Stimulated activated CD4-positive, alpha-beta T cell treated with anti-CD3 and anti-CD28 coated beads, Interleukin-15, amount 100 ng/mL, for 24 hours (primary cell): ENCODE measurements at places on chromosomes 4 and X.

- DNase-seq: no peak
These were observed 9.9 kb downstream of the PRDM8 start for GRCh38 chr4:80207172-80207583.

GRCh38 chr4:112523008-112523721 is 7.2 kb upstream of the NEUROG2 start:
- peak; percentile 57 for DNase-seq

- DNase-seq: no peak
These were observed 57.7 kb upstream of the C4orf54 start for GRCh38 chr4:99715286-99715685.

- DNase-seq: no peak
These were observed 1310.9 kb downstream of the PCDH7 start for GRCh38 chr4:32031026-32031425.

GRCh38 chr4:87555773-87556619 is 26.8 kb upstream of the SPARCL1 start:
- no peak for DNase-seq

DNA sequence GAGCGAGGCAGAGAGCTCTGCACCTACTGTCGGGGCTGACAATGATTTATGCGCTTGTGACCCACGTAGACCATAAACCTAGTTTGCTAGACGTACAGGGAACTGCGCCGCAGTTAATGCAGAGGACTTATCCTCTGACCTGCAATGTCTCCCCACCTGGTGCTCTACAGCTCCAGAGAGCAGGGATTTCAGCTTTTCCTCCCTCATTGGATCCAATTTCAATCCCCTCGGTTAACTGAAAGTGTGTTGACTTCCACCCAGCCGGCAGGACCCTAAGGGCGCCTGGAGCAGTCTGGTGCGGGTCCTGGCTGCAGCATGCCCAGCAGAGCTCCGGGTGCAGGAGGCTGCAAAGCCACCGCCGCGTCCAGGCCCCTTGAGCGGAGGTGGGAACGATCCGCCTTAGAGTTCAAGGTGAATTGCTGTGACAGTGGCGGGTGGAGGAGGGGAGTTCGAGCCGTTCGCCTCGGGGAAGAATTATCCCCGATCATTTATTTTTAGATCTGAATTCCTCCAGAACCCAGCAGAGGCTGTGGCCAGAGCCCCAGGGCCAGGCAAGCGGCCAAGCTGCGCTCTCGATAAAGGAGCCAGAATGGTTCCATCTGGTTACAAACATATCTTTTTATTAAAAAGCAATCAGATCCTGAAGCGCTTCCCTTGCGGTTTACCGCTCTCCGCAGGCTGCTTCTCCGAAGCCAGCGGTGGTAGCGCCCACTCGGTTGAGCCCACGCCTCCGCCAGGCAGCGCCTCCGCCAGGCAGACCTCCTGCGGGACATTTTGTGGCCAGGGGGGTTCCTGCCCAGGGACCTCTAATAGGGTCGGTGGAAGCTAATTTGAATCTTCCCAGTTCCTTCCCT is 66.0 kb downstream of the FBXO8 start:
- peak; percentile 26 for DNase-seq

GRCh38 chrX:142499992-142500391 is 294.9 kb upstream of the MAGEC2 start:
- DNase-seq: no peak

- DNase-seq: no peak
These were observed 10.1 kb upstream of the ERAS start for GRCh38 chrX:48816014-48816810.

GRCh38 chr4:67721315-67721769 is 20.4 kb upstream of the UBA6 start:
- DNase-seq: no peak

DNA sequence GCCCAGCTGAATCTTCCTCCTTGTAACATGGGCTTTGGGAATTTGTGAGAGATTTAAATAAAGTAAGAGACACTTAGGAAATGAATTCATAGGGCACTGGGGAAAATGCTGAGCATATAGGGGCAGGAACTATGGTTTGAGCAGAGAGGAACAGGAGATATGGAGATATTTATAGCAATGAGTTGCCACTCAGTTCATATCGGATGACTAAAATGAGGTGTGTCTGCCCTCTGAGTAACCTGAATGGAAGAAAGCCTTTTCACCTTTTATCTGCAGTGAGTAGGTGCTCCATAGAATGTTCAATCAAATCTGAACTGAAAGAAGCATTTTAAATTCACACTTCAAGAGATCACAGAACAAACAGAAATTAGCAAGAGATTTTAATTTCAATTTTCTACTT is 105.7 kb downstream of the CEP44 start:
- DNase-seq: no peak

GRCh38 chr4:5448221-5448620 is 260.1 kb downstream of the EVC2 start:
- no peak for DNase-seq

GRCh38 chrX:24228596-24228995 is 79.1 kb downstream of the ZFX start:
- DNase-seq: no peak

- no peak for DNase-seq
These were observed 1415.8 kb downstream of the C4orf33 start for GRCh38 chr4:130511776-130512175.

GRCh38 chr4:82217986-82218715 is 155.6 kb downstream of the HNRNPD start:
- DNase-seq: peak; percentile 9

DNA sequence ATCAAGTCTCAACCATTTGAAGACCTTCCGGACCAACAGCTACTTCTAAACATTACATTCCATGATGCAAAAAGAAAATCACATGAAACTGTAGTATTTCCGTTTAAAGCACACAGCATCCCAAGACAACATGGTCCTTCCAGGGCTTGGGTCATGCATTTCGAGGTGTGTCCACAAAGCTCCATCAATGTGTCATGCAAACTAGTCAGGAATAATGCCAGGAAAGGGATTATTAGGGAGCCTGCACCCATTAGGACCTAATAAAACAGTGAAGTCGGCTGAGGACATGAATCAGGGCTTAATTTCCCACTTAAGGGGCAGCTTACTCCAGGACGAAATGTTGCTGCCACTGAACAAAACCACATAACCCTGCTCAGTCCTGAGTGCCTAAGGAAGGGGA is 177.9 kb downstream of the TSPAN5 start:
- DNase-seq: no peak

- no peak for DNase-seq
These were observed 77.6 kb upstream of the PCDH18 start for GRCh38 chr4:137609718-137610430.

GRCh38 chr4:89899152-89899551 is 4.5 kb downstream of the MMRN1 start:
- no peak for DNase-seq

DNA sequence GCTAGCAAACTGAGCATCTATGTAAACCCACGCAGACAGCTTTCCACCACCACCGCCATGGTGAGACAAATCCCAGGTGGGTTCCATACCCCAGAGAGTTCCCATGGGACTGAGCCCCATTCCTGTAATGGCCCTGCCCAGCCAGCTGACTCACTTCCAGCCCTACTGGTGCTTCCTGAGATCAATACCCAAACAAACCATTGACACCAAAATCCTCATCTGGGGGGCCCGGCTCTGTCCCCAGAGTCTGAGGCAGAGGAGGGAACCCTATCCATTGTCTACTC is 30.1 kb upstream of the JAKMIP1 start:
- no peak for DNase-seq

GRCh38 chr4:79663865-79664264 is 255.8 kb upstream of the GK2 start:
- DNase-seq: no peak

- DNase-seq: no peak
These were observed 4.7 kb upstream of the FATE1 start for GRCh38 chrX:151711154-151711553.

GRCh38 chr4:24495388-24495787 is 89.0 kb downstream of the DHX15 start:
- no peak for DNase-seq

DNA sequence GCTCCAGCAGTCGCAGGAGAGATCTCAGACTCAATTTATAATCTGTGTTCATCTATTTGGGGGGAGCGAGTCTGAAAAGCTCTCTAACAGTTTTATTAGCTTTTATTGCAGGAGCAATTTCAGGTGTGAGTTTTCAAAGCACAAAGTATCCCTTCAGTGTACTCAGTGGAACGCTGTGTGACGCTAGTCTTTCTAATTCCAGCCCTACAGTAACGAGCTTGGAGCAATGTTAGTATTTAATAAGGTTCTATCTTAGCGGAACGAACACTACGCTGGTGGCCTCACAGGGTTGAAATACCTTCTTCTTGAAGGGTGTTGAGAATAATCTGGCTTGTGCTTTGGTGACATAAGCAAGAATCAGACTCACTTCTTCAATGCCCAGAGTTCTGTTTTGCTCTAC is 8.4 kb downstream of the HS3ST1 start:
- no peak for DNase-seq

DNA sequence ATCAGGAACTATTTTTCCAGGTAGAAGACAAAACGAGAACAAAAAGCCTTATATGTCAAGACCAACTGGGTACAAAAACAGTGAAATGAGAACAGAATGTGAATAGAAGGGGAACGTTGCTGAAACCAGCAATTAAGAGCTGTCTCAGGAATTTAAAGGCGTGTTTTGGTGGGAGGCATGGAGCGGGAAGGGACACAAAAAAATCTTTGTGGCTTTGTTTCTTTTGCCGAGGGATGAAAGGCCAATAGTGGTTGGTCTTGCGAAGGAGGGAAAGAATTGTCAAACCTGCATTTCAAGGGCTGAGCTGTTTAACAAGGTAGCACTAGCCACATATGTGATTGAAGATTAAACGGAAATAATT is 103.8 kb downstream of the USP46 start:
- no peak for DNase-seq

DNA sequence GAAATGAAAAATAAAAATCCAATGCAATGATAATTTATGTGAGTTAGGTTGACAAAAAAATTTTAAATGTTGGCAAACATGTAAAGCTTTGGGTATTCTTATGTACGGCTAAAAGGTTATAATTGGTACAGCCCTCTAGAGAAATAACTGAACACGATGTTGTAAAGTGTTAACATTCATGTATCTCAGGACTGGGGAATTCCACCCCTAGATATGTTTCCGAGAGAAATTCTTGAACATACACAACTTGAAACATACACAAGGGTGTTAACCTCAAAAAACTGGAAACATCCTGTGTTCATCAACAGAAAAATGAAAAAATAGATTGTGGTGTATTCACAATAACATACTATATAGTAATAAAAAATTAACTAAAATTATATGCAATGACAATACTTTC is 91.8 kb downstream of the CHM start:
- no peak for DNase-seq

- no peak for DNase-seq
These were observed 22.7 kb downstream of the CXCL1 start for GRCh38 chr4:73891739-73892405.

GRCh38 chr4:123340381-123340701 is 56.3 kb upstream of the SPRY1 start:
- no peak for DNase-seq

- no peak for DNase-seq
These were observed 85.2 kb upstream of the SLC7A11 start for GRCh38 chr4:138327338-138327737.

- DNase-seq: no peak
These were observed 516.8 kb downstream of the RPA4 start for GRCh38 chrX:97400492-97400891.

DNA sequence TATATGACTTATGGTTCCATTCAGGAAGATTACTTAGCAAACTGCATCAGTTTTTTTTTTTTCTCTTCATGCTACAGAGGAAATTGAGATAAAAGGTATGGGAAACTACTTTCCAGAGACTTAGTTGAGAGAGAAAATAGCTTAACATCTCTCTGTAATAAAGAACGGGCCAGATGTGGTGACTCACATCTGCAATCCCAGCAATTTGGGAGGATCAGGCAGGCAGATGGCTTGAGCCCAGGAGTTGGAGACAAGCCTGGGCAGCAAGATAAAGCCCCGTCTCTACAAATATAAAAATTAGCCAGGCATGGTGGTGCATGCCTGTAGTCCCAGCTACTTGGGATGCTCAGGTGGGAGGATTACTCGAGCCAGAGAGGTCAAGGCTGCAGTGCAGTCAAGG is 271.2 kb upstream of the TENM3 start:
- DNase-seq: no peak

DNA sequence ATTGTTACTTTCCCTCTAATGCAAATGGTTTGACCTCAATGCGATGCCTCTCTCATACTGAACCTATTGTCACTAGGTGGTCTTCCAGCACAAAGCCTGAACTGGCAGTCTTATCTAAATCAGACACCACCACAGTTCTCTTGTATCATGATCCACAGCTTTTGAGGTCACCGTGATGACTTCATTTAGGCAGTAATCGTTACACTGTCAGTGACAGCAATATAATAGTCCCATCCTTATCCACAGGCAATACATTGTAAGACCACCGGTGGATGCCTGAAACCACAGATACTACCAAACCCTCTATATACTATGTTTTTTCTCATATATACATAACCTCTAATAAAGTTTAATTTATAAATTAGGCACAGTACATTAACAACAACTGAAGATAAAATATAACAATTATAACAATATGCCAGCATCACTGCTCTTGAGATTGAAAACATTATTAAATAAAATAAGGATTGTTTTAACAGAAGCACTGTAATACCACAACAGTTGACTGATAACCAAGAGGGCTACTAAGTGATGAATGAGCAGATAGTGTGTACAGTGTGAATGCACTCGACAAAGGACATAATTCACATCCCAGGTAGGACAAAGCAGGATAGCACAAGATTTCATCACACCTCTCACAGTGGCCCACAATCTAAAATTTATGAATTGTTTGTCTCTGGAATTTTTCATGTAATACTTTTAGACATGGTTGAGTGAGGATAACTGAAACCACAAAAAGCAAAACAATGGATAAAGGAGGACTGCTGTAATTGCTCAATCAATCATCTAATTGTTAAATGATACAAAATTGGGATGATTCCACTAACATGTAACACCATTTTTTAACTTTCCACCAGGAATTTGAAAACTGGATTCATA is 419.4 kb downstream of the CENPC start:
- no peak for DNase-seq

DNA sequence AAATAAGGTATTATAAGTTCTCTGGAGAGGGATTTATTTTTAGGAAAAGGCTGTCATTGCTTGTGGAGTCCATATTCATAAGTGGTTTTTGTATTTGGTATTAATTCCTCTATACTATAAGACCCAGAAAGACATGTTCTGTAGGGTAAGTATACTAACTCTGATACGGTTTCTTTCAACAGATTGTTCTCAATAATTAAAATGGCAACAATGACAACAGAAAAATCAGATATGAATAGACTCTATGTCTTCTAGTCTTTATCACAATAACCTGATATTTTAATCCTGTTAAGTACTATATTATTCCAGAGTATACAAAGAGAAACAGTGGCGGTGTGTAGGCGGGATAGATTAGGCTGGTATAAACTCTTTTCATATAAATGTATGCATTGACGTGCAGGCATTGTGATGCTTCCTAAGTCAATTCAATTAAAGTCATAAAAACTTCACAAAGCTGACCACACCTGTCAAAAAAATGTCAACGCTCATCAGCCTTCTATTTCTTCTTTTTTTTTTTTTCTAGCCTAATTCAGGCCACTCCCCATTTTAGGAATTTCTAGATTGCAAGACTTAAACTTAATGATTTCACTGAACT is 150.4 kb downstream of the TRIML1 start:
- no peak for DNase-seq

- no peak for DNase-seq
These were observed 107.3 kb downstream of the ADRA2C start for GRCh38 chr4:3873408-3874027.

GRCh38 chrX:11180571-11180970 is 69.4 kb downstream of the HCCS start:
- DNase-seq: no peak
